AG09309 (cell line): ENCODE measurements at places on chromosomes 11 and 22.
A peak's percentile ranks its signal among the peaks of the same experiment; 100 is the strongest.

DNA sequence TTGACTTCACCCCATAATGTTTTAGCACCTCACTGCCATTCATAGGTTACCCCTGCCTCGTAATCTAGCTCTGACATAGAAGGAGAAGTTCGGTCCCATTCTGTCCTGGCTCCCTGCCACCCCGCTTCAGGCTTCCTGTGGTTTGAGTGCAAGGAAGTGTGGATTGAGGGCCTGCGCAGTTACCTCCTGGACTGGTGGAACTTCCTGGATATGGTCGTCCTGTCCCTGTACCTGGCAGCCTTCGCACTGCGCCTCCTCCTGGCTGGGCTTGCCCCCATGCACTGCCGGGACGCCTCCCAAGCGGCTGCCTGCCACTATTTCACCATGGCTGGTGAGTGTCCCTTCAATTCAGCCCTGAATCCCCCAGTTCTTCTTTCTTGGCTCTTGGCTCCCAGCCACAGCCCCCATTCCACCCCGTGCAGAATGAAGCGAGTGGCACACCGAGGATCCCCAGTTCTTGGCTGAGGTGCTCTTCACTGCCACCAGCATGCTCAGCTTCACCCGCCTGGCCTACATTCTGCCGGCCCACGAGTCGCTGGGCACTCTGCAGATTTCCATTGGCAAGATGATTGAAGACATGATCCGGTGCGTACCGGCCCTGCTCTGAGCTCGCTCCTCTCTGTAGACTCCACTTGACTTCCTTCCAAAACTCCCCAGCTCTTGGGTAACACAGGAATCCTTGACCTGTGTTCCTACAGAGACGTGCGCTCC is 15.4 kb downstream of the ART5 start:
- DNase-seq = no peak

GRCh38 chr22:33302049-33302545 is 243.9 kb upstream of the SYN3 start:
- DNase-seq = peak; percentile 7

- DNase-seq = no peak
Measured at GRCh38 chr11:130396965-130397364, 31.4 kb downstream of the ADAMTS8 start.

DNA sequence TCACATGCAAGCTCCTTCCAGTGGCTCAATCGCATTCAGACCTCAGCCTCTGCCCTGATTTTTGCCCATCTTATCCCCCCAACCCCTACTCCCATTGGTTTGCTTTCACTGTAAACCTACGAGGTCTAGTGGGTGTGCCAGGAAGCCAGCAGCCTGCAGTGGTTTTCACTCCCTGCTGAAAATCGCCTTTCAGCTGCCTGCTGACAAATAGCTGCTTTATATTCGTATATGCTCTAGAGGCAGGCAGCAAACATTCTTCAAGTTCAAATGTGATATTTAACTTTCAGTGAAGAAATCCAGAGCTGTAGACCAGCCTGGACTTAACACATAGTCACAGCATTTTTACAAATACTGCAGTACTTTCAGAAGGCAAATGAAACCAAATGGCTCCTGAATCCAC is 92.8 kb upstream of the APOA1 start:
- no peak for DNase-seq

DNA sequence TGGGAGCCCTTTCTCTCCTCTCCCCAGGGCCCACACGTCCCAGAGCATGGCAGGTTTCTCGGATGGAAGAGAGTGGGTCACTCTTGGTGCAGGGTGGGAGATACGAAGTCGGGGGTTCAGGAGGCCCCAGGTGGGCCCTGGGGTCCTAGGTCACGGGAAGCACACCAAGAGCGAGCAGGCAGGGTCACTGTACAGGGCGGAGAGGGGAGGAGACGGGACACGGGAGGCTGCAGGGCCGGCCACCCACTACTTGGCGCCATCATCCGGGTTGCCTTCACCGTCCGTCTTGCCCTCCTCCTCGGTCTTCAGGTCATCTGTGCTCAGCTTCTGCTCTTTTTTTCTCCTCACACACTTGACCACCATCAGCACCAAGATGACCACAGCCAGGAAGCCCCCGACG is 9.8 kb downstream of the SCN2B start:
- DNase-seq = no peak

DNA sequence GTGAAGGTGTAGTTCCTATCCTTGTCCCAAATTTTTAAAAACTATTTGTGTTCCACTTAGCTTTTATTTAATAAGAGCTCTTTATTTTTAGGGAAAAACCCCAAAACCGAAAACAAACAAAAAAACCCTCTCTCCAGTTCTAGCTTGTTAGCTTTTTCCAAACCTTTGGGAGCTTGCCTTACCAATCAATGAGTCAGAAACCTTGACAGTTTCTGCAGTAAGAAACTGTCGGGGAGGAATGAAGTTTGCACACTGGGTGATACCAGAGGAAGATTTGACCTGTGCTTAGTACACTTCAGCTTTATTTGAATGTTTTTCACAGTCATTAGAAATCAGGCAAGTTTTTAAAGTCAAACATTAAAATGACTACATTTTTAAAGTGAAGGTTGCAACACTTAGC is 105.0 kb downstream of the FAT3 start:
- peak; percentile 43 for DNase-seq

GRCh38 chr22:19693581-19693980 is 20.7 kb upstream of the SEPTIN5 start:
- DNase-seq = no peak

- DNase-seq = peak; percentile 42
Measured at GRCh38 chr22:25746012-25746373, 4.0 kb downstream of the MYO18B start.
